Neural progenitor cell (in vitro differentiated cells): ENCODE measurements at places on chromosomes 6 and 20.

DNA sequence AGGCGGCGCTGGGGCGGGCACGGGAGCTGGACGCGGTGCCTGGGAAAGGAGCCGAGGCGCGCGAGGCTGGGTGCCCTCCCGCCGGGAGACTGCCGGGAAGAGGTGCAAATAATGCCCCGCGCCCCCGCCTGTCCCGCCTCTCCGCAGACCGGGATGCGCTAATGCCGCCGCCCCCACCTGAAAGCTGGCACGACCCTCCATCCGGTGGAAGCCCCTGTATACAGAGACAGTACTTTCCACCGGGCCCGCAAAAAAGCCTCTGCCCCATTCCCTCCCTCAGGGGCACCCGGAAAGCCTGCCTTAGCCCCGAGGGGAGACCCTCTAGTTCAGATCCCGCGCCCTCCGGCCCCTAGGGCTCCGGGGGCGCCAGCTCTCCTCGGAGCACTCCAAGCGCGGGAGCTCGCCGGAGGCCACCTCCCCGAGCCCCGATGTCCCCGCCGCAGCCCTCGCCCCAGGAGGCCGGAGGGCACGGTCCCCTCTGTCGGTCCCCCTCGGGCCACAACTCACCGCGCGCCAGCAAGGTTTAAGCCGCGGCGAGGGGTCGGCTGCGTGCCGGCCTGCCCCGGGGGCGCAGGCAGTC lies 1.2 kb downstream of the GRM4 start:
- DNase-seq, result peak; percentile 37
- H3K4me3 ChIP-seq, result peak overlapping the region; percentile 86
- H3K27me3 ChIP-seq, result peaks cover 83% of the 10 kb centered on the region
- H3K36me3 ChIP-seq, result no peaks in the 10 kb centered on the region

DNA sequence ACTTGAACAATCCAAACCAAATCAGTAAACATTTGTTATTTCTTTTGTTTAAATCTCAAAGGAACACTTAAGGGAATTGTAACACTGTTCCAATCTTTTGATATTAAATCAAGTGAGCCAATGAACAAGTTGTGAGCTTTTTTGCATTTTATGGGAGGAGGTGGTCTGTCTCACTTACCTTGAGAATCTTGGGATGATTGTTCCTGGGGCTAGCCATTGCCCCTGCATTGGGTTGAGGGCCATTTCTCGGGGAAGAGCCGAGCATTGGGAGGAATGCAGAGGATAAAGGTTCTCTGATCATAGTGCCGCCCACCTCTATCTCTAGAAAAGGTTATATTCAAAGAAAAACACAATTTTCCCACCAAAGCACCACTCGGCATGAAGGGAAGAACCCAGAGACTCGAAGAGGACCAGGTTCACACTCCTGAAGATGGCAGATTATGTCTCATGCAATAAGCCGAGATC lies 13.8 kb upstream of the TFB1M start:
- H3K27ac ChIP-seq, result no peak overlapping the region
- peaks cover 18% of the 10 kb centered on the region for H3K4me1 ChIP-seq
- no peak overlapping the region for H3K4me3 ChIP-seq
- DNase-seq, result no peak

DNA sequence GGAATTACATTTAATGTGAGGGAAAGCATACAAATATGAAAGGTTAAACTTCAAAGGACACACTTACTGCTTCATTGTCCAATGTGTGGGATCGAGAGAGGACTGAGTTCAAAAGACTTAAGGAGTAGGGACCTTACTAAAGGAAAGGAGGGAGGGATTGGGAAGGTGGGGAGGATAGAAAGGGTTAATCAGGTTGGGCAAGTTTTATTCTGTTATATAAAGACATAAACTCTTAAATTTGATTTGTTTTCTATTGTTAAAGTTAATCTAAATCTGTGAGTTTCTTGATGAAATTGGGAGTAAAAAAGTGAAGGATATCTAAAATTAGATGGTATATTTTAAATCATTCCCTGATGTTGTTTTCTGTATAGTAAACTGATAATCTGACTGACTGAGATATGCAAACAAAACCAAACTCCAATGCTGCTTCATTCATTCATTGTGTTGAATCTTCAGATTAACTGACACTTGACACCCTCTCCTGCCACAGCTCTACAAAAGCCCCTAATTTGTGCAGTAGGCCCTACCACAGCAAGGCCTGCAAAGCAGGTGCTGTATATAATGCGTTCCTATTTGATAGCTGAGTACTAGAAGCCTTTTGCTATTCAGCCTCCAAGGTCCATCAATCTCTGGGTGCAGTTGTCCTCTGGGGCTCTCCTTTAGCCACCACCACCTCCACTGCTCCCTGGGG lies 1.3 kb upstream of the UBE2J1 start:
- no peaks in the 10 kb centered on the region for H3K36me3 ChIP-seq
- H3K27me3 ChIP-seq, result no peaks in the 10 kb centered on the region
- DNase-seq, result peak; percentile 84
- peak overlapping the region; percentile 45 for H3K27ac ChIP-seq

- H3K27me3 ChIP-seq, result no peaks in the 10 kb centered on the region
- no peaks in the 10 kb centered on the region for H3K4me1 ChIP-seq
- H3K27ac ChIP-seq, result no peak overlapping the region
- H3K36me3 ChIP-seq, result no peaks in the 10 kb centered on the region
- no peak for DNase-seq
These were observed 110.8 kb upstream of the SCP2D1 start for GRCh38 chr20:18702736-18703135.

GRCh38 chr20:58762120-58762519 lies 69.5 kb downstream of the NPEPL1 start:
- H3K4me3 ChIP-seq, result no peak overlapping the region
- no peak for DNase-seq
- no peaks in the 10 kb centered on the region for H3K36me3 ChIP-seq
- peaks cover 8% of the 10 kb centered on the region for H3K27me3 ChIP-seq
- no peaks in the 10 kb centered on the region for H3K4me1 ChIP-seq
- no peak overlapping the region for H3K27ac ChIP-seq

GRCh38 chr6:101117393-101118135 lies 236.4 kb upstream of the ASCC3 start:
- no peak overlapping the region for H3K4me3 ChIP-seq
- peak; percentile 7 for DNase-seq
- peaks cover 4% of the 10 kb centered on the region for H3K4me1 ChIP-seq

- no peaks in the 10 kb centered on the region for H3K36me3 ChIP-seq
- H3K4me3 ChIP-seq, result no peak overlapping the region
- peak overlapping the region; percentile 59 for H3K27ac ChIP-seq
- no peak for DNase-seq
These were observed 124.9 kb upstream of the TMEM170B start for GRCh38 chr6:11412616-11413015.

- DNase-seq, result no peak
- no peaks in the 10 kb centered on the region for H3K4me1 ChIP-seq
- H3K36me3 ChIP-seq, result no peaks in the 10 kb centered on the region
- H3K27me3 ChIP-seq, result no peaks in the 10 kb centered on the region
- H3K27ac ChIP-seq, result no peak overlapping the region
These were observed 74.6 kb downstream of the EPM2A start for GRCh38 chr6:145660676-145661075.

GRCh38 chr6:90471263-90471662 lies 115.6 kb downstream of the MAP3K7 start:
- H3K27ac ChIP-seq, result no peak overlapping the region
- H3K27me3 ChIP-seq, result no peaks in the 10 kb centered on the region
- no peaks in the 10 kb centered on the region for H3K36me3 ChIP-seq
- peaks cover 20% of the 10 kb centered on the region for H3K4me1 ChIP-seq
- no peak for DNase-seq
- H3K4me3 ChIP-seq, result no peak overlapping the region

- no peak for DNase-seq
- no peak overlapping the region for H3K4me3 ChIP-seq
- H3K27ac ChIP-seq, result no peak overlapping the region
- H3K36me3 ChIP-seq, result no peaks in the 10 kb centered on the region
These were observed 118.4 kb downstream of the BANF2 start for GRCh38 chr20:17818187-17818586.

GRCh38 chr6:141906569-141907080 lies 226.1 kb upstream of the GJE1 start:
- H3K36me3 ChIP-seq, result no peaks in the 10 kb centered on the region
- no peaks in the 10 kb centered on the region for H3K27me3 ChIP-seq
- H3K4me3 ChIP-seq, result no peak overlapping the region
- H3K27ac ChIP-seq, result no peak overlapping the region
- H3K4me1 ChIP-seq, result peaks cover 9% of the 10 kb centered on the region

DNA sequence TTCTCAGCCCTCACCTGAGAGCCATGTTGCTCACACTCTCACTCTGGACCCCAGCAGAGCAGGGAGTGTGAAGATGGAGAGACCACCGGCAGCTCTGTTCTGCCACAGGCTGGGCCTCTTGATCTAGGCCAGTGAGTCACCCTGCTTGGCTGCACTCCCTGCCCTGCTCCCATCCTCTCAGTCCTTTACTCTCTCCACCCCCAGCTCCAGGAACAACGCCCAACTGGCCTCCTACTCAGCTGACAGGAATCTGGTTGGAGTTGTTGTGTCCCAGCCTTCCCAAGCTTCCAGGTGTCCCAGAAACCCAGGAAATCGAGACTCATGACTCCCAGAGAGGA lies at the start of gene PSORS1C1:
PSORS1C1 (plus strand) TSS at position 260 of the 338 bp plus-strand sequence. CDS start 14,833 bp downstream, outside the sequence.
- peaks cover 17% of the 10 kb centered on the region for H3K4me1 ChIP-seq
- DNase-seq, result no peak
- no peaks in the 10 kb centered on the region for H3K36me3 ChIP-seq
- peaks cover 8% of the 10 kb centered on the region for H3K27me3 ChIP-seq
- no peak within 1 kb of the TSS for H3K4me3 ChIP-seq
- H3K27ac ChIP-seq, result no peak within 1 kb of the TSS

DNA sequence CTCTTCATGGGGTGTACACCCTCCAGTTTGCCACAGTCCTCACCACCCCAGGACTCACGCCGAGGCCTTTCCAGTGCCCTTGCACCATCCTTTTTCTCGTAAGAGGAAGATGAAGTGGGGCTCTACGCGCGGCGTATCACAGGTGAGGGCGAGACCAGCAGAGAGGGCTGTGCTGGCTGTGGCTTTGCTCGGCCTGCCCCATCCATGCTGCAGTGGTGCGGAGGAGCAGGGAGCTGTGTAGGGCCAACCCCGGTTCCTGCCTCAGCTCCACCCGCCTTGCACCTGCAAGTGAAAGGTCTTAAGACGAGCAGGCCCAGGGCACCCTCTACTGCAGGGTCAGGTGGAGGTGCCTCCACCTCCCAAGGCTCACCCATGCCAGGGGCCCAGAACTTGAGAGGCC lies 24.1 kb downstream of the RBCK1 start:
- H3K4me3 ChIP-seq, result no peak overlapping the region
- H3K36me3 ChIP-seq, result no peaks in the 10 kb centered on the region
- no peaks in the 10 kb centered on the region for H3K27me3 ChIP-seq
- H3K27ac ChIP-seq, result no peak overlapping the region

DNA sequence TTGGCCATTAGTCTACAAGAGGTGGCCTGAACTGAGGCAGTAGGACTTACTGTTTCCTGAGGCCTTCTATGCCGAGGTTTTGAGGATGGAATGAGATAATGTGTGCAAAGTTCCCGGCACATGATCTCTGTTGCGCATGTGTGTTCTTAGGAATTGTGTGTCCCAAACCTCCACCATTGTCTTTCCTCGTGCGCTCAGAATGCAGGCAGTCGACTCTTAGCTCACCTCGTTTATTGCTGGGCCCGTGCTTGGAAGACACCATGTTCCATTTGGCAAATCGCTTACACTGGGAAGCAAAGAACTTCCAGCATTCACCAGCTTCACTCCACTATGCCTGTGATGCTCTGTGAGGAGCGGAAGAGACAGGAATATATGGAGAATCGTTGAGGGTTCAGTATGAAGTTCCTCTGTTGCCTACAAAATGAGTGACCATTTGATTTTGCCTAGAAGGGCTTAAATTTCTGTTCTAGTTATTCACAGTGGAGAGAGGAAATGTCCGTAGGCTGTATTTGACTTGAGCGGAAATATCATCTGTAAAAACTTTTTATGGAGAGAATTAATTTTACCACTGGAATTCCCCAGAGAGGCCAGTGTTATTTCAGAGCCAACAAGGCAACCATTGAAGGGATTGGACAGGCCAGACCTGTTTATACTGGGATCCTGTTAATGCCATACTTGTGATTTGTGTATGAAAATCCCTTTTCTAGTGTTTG lies 75.7 kb upstream of the CLDN20 start:
- no peak overlapping the region for H3K27ac ChIP-seq
- no peak overlapping the region for H3K4me3 ChIP-seq
- no peak for DNase-seq

- H3K27me3 ChIP-seq, result no peaks in the 10 kb centered on the region
- DNase-seq, result no peak
- H3K4me3 ChIP-seq, result no peak overlapping the region
These were observed 293.5 kb downstream of the ARHGAP18 start for GRCh38 chr6:129416337-129416990.

GRCh38 chr20:62306414-62307187 lies 3.8 kb downstream of the ADRM1 start:
- H3K4me1 ChIP-seq, result peaks cover 7% of the 10 kb centered on the region
- no peak for DNase-seq
- no peak overlapping the region for H3K27ac ChIP-seq
- H3K27me3 ChIP-seq, result no peaks in the 10 kb centered on the region
- H3K36me3 ChIP-seq, result no peaks in the 10 kb centered on the region

DNA sequence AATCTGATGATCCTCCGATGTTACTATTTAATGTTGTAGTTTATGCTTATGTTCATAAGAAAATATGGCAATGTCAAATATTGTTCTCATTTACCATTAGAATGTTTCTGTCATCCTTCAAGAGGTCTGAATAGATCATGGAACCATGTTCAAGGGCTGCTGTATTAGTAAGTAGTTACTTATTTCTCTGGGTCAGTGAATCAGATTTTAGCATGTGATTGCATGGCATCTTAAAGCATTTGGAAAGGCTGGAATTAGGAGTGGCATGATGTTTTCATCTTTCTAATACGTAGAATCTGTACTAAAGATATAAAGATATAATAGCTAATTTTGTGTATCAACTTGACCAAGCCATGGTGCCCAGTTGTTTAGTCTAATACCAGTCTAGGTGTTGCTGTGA lies 40.5 kb upstream of the NKX2-4 start:
- no peak overlapping the region for H3K4me3 ChIP-seq
- no peak for DNase-seq
- no peaks in the 10 kb centered on the region for H3K36me3 ChIP-seq
- no peak overlapping the region for H3K27ac ChIP-seq
- no peaks in the 10 kb centered on the region for H3K4me1 ChIP-seq
- no peaks in the 10 kb centered on the region for H3K27me3 ChIP-seq
